Stimulated activated CD4-positive, alpha-beta T cell treated with anti-CD3 and anti-CD28 coated beads, Interleukin-15, amount 100 ng/mL, for 1 hour (primary cell): ENCODE measurements at places on chromosomes 12 and 14.

- no peak for DNase-seq
Measured at GRCh38 chr12:101650346-101651117, 46.9 kb upstream of the CHPT1 start.

DNA sequence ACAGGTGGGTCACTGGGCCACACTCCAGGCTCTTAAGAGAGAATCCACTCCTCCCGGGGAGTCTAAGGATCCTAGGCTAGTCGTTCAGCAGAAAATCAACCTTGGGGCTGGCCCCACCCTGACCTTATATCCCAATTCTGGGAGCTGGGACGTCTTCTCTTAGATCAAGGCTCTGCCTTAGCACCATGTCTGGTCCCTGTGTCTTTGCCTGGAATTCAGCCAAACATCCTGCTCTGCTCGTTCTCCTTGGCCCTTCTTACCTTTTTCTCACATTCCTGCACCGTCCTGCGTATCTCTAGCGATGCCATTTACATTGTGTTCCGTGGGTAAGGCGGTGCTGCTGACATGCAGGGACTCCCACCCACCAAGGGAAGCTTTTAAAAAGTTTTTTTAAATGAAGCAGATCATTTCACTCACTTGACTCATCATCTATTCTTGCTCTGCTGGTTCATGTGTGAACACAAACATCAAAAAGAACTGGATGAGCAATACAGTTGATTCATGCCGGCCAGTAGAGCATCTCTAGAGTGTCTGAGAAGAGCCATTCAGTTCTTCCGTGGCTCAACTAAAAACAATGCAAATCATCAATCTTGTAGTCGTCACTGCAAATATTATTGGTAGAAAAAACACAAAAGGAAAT is 50.2 kb downstream of the KCNK13 start:
- no peak for DNase-seq

GRCh38 chr14:83568141-83568540 is 1961.8 kb upstream of the FLRT2 start:
- DNase-seq, result no peak

DNA sequence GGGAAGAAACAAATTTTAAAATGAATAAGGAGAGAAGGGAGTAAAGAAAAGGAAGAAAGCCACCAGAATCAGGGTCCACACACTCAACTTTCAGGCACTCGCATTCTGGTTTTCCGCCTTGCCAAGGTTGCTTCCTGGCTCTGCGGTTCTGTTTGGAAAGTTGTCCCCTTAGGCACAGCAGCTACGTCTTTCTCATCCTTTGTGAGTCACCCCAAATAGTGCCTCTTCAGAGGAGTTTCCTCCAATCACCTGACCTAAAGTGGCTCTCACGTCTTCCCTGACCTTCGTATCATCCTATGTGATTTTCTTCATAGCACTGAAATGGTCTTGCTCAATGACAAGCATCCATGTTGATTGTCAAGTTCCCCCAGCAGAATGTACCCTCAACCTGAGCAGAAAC is 99.5 kb upstream of the TMCC3 start:
- no peak for DNase-seq
